Stimulated activated CD4-positive, alpha-beta T cell treated with anti-CD3 and anti-CD28 coated beads, Interleukin-4, amount 100 ng/mL, for 48 hours (primary cell): ENCODE measurements at places on chromosomes 2 and 18.
A peak's percentile ranks its signal among the peaks of the same experiment; 100 is the strongest.

- no peak for DNase-seq
Observed at GRCh38 chr2:54839461-54840255, 116.2 kb downstream of the EML6 start.

- no peak for DNase-seq
Observed at GRCh38 chr2:157476953-157477709, 33.2 kb upstream of the CYTIP start.

GRCh38 chr2:180596453-180596852 is 384.0 kb upstream of the UBE2E3 start:
- no peak for DNase-seq

DNA sequence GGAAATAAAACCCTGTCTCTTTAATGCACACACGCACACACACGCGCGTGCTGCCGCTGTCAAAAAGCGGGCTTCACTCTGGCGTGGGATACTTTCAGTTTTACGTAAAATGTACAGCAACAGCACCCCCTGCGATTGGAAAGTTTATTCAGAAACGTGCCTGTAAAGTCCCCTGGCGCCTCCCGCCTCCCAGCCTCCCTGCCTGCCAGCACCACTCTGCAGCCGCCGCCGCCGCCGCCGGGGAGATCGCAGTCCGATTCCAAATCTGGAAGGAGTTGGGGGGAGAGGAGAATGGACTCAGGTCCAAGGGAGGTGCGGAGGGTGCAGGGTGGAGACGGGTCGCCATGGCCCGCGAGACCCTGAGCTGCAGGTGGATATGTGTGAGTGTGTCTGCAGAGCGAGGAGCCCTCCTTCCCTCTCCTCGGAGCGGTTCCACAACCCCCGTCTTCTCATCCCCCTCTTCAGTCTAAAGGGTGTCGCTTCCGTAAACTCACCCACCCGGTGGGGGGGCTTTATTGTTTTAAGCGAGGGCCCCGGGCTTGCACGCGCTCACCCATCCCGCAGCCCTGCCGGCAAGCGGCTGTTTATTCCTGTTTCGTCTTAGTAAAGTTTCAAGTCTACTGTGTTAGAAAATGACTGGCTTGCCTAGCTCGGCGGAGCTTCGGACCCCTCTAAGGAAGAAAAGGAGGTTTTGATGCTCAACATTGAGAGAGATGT is 1.8 kb upstream of the BCL11A start:
- no peak for DNase-seq

GRCh38 chr2:71801969-71802368 is 345.7 kb downstream of the CYP26B1 start:
- no peak for DNase-seq

GRCh38 chr2:71122387-71123298 is 7.4 kb downstream of the MCEE start:
- no peak for DNase-seq

DNA sequence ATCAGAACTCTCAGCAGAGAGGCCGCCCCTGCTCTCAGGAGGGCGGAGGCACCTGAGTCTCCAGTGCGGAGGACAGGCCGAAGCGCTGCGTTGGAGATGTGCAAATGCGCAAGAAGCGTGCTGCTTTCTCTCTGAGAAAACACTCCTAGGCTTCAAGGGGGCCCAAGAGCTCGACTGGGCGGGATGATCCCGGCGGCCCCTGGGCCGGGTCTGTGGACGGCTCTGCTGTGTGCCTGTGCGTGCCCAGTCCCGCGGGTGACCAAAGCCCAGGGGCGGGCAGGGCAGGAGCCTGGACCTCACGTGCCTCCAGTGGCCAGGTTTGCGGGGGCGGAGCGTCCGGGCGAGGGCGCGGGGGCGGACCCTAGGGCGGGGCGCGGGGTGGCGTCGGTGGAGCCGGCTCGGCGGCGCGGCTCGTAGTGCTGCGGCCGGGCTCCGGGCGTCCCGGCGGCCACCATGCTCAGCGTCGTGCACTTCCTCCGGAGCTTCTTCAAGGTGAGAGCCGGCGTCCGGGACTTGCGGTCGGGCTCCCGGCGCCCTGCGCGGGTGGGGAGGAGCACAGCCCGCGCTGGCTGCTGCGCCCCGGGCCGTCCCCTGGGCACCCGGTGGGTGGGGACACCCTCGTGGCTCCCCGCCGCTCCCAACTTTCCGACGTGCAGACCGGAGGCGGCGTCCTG is at the start of gene ARHGEF4:
TSS of gene ARHGEF4 (plus strand) at position 414 of the 674 bp plus-strand sequence. CDS start at position 454, 40 bp downstream.
- DNase-seq, result no peak

DNA sequence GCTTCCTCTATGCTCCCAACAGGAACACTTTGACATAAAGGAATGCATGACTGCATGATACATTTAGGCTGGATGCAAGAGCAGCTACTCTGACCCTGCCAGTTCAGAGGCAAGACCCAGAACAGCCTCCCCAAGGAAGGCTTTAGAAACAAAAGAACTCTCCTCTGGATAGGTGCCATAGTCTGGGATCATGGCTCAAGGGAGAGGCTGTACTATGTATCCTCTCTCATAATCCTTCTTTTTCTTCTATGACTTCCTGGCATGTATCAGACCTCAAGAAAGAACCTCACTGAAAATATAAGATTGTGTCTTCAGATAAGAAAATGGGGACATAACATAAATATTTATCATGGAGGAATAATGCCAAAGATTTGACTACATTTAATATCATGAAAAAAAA is 194.0 kb upstream of the LYPD1 start:
- DNase-seq, result no peak

DNA sequence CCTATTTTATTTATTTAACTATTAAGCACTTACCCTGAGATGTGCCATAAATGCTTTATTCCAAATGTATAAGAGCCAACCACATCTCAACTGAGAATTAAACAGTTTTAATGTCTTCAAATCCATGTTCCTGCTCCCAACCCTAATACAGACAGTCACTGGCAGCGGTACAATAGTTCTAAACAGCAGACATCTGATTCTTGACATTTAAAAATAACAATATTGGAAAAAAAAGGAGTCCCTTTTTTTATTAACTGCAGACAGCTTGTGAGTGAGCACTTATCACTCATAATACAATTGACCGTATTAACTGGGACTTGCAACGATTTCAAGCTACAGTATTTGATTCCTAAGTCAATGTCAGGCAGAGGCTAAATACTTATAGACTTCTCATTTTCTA is 424.6 kb downstream of the TGIF1 start:
- no peak for DNase-seq

GRCh38 chr18:13606604-13607254 is 119.6 kb downstream of the FAM210A start:
- no peak for DNase-seq

DNA sequence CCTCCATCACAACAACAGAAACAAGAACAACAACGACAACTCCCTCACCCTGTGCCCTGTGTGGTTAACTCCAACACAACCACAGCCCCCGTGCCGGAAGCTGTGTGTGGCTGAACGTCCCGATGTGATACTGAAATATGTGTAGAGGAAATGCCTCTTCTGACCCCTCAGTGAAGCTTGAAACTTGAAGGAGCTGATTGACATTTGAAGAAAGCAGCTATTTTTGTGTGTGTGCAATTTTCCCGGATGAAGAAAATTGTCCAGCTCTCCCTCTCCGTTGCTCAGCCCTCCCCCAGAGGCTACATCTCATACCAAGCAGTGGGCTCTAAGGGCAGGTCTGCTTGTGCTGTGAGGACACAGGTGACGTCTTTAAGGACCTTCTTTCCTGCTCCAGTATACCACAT is 173.8 kb downstream of the ICOS start:
- peak; percentile 39 for DNase-seq

- no peak for DNase-seq
Observed at GRCh38 chr18:56825321-56825720, 174.2 kb downstream of the WDR7 start.

- DNase-seq, result no peak
Observed at GRCh38 chr2:236765478-236765877, 195.9 kb downstream of the ACKR3 start.

- no peak for DNase-seq
Observed at GRCh38 chr2:189255711-189256110, 76.2 kb upstream of the COL5A2 start.

DNA sequence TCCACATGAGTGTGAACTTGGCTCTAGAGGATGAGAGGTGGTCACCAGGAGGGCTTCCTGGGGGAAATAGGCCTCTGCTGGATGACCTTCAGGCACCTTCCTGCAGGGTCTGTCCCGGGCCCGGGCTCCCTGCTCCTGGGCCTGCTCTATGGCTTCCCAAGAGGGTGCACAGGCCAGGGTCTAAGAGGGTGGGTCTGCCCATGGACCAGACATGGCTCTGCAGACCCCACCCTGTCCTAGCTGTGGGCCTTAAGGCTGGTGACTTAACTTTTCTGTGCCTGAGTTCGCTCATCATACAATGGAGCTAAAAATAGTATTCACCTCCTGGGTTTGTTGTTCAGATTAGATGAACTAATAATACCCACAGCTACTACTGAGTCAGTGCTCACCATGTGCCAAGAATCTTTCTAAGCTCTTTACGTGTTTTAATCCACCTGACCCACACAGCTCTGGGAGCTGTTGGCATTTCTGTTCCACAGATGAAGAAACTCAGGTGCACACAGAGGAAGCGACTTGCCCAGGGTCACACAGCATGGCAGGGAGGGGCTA is 14.4 kb downstream of the INHBB start:
- no peak for DNase-seq

- no peak for DNase-seq
Observed at GRCh38 chr2:234963773-234964615, 12.2 kb downstream of the SH3BP4 start.

DNA sequence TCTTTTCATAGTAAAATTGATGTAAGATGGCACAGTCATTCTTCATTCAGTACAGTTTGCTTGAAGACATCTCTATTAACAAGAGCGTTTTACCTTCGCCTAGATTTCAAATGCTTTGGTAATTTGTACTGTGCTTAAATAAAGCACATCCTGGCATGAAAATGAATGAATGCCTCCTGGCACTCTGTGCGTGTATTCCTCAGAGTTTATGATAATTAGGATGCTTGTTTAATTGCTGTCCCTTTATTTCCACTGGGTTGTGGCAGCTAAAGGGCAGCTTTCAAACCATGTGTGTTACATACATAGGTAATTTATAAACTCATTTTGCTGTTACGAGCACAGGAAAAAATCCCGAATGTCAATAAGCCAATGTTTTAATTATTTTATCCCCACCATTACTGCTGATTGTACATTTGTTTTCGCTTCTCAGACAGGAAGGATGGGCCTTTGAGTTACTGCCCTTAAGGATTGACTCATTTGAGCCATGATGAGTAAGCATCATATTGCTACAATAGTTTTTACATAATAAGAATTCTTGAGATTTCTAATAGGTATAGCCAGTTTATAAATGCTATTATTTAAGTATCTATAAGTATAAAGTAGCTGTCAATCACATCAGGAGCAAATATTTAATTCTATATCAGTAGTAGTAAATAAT is 516.5 kb downstream of the XIRP2 start:
- no peak for DNase-seq

DNA sequence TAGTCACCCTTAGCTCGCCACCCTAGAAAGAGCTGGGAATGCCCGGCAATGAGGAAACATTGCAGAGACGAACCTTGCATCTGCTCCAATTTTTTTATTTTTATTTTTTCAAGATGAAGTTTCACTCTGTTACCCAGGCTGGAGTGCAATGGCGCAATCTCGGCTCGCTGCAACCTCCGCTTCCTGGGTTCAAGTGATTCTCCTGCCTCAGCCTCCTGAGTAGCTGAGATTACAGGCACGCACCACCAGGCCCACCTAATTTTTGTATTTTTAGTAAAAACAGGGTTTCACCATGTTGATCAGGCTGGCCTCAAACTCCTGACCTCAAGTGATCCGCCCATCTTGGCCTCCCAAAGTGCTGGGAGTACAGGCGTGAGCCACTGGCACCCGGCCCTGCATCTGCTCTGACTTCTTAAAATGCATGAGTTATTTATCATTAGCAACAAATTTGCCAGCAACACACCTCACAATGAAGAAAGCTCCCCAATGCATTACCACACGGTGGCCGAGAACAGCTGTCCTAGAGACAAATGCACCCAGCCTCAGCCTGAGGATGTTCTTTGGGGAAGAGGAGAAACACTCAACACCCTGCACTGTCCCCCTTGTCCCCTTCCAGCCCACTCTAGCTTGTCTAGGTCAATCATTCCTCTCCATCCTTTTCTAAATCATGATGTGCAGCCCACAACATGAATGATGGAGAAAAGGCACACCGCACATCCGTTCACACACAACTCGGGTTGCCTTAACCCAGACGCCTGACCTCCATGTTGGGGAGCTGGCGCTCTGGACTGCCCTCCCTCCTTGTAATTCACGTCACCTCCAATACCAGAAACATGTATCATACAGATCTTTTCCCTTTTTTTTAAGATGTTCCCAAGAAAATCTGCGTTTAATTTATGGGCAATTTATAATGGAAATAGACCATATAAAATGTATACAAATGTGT is 46.9 kb downstream of the TTC32 start:
- no peak for DNase-seq

- no peak for DNase-seq
Observed at GRCh38 chr18:26654616-26655524, 106.5 kb upstream of the KCTD1 start.

DNA sequence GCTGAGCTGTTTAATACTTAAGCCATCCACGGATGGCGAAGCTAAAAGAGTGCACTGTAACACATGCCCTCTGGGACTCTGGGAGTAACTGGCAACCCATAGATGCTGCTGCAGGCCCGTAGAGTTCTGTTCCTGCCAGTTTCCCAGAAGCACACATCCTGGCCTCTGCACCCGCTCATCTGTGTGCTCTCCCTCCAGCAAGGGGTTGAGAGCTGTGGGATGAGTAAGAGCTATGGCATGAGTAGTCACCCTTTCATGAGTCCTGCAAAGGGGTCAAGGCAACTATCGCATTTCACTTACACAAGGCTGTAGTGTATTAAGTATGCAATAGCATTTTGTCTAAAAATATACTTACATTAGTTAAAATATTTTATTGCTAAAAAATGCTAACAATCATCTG is 1341.8 kb upstream of the NXPH2 start:
- DNase-seq, result no peak

DNA sequence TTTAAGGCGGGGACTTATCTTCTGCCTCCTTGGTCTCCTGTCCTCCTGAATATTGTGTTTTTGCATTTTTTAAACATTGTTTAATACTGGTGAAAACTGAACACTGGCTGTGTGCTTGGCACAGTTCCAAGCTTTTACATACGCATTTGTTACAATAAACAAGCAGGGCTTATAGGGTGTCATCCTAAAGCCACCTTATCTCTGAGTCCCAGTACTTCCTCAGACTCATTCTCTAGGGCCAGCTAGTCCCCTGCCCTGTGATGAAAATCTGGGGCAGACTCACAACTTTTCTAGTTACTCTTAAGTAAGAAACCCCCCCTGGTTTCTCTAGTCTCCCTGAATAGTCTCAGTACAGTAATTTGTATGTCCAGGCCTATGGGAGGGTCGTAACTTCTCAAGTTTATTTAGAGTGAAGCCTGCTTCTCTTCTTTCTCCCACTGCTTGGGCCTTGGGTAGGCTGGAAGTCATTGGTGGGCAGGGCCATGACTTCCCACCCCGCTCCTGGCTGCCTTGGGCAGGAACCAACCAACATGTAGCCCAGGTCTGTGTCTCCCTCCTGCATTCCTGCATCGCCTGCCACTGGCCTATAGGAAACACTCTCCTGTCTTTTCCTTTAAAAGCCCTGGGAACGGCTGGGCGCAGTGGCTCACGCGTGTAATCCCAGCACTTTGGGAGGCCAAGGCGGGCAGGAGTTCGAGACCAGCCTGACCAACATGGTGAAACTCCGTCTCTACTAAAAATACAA is 7.7 kb upstream of the KCNE4 start:
- no peak for DNase-seq

- no peak for DNase-seq
Observed at GRCh38 chr2:141508806-141509595, 621.8 kb downstream of the LRP1B start.

- DNase-seq, result no peak
Observed at GRCh38 chr2:221731432-221732145, 159.5 kb upstream of the EPHA4 start.

- DNase-seq, result no peak
Observed at GRCh38 chr2:182949572-182950189, 83.2 kb upstream of the FRZB start.

GRCh38 chr18:48815179-48815515 is 135.6 kb downstream of the SMAD7 start:
- DNase-seq, result no peak
